Hematopoietic multipotent progenitor cell (in vitro differentiated cells): ENCODE measurements at places on chromosomes 11 and 22. TPM values are rescaled to one million over a fixed set of nuclear protein-coding genes. Genes with fewer than 3 reads are reported as not detected.

DNA sequence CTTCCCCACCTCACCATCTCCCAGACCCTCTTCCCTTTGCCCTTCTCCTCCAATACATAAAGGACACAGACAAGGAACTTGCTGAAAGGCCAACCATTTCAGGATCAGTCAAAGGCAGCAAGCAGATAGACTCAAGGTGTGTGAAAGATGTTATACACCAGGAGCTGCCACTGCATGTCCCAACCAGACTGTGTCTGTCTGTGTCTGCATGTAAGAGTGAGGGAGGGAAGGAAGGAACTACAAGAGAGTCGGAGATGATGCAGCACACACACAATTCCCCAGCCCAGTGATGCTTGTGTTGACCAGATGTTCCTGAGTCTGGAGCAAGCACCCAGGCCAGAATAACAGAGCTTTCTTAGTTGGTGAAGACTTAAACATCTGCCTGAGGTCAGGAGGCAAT, 58.2 kb downstream of the TIMP3 start:
- no peak for DNase-seq

GRCh38 chr22:31532060-31532459, 35.7 kb downstream of the SFI1 start:
- DNase-seq = no peak

DNA sequence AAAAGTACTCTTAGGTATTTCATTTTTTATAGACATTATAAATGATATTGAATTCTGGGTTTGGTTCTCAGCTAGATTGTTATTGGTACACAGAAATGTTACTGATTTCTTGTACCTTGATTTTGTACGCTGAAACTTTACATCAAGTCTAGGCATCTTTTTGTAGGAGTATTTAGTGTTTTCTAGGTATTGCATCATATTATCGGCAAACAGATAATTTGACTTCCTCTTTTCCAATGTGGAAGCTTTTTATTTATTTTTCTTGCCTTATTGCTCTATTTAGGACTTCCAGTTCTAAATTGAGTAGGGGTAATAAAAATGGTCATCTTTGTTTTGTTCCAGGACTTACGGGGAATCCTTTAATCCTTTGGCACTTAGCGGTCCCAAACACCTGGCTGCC, 676.6 kb upstream of the CCDC179 start:
- DNase-seq = no peak

GRCh38 chr22:42511401-42511891, 8.2 kb downstream of the RRP7A start:
- DNase-seq = no peak

DNA sequence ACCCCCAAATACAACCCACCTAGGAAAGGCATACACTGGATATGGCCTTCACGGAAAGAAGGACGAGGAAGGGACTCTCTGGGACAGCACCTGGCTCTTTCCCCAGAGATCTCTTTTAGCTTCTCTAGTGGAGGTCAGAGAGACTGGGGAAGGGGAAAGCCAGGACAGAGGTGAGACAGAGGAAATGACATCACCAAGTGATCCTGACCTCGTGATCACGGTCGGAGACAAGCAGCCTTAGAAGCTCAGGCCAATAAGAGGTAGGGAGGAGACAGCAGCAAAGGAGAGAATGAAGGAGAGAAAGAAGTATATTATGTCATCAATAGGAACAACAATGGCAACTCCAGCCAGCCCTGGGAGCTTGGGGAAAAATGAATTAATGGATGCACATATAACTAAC, 15.4 kb upstream of the TMPRSS13 start:
- no peak for DNase-seq

DNA sequence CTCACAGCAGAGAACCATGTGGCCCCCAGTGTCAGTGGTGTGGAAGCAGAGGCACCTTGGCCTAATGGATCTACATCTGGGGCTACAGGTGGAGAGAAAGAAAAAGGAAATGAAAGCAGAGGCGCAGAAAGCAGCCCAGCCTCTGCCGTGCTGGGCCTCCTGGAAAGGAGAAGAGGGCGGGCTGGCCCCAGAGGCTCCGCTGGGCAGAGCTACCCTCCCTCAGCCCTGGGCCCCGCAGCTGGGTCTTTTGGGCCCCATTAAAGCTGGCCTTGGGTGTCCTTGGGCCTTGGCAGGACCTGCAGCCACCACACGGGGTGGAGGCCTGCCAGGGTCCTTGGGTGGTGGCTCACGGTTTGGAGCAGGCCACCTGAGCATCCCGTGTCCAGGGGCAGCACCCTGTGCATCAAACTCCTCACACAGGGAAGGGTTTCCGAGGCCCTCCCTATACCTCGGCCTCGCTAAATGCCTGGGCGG, 31.6 kb upstream of the GAL start:
- DNase-seq = no peak

- no peak for DNase-seq
Measured at GRCh38 chr22:25669253-25670069, 72.5 kb upstream of the MYO18B start.

DNA sequence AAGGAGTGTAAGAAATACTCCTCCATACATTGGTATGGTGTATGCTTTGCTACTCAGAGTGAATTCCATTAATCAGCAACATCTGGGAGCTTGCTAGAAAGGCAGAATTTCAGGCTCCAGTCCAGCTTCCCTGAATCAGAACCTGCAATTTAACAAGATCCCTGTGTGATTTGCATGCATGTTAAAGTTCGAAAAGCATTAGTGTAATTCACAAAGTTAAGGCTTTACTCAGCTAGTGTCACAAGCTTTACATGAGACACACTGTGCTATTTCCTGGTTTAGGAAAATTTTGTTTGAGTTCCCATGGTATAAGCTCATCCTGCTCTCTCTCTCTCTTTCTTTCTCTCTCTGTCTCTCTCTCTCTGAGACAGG, 37.0 kb upstream of the HEPHL1 start:
- DNase-seq = no peak

DNA sequence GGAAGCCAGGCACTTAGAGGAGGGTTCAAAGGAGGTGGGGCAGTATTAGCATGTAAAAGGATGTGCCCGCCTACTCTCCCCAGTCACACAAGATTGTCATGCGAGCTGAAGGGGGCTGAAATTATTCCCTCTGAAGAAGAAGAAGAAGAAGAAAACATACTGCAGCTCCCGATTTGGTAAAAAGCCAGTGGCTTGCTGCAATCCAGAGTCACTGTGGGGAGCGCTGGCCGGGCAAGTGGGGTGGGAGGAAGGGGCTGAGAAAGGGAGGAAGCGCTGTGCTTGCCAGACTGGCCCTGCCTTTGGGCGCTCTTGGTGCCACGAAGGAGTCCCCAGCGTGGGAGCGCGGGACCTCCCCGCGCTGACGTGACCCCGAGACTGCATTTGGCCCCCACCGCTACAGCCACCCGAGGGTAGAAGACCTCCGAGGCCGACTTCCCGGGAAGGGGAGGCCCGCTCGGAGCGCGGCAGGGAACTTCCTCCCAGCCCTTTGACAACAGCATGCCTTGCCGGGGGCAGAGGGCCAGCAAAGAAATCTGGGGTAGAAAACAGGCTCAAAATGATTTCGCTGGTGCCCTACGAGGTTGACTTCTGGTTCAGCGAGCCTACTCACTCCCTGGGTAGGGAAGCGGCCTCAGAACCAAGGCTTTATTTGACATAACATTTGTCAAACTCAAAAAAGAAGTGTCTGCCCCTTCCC, 906.3 kb downstream of the DLG2 start:
- no peak for DNase-seq

GRCh38 chr22:39349967-39350726, at the start of gene SYNGR1:
SYNGR1 (plus strand) TSS chr22:39349991; CDS start chr22:39350011, 20 bp downstream.
- DNase-seq = no peak

GRCh38 chr22:36212901-36213300, 11.3 kb upstream of the APOL4 start:
- DNase-seq = no peak

DNA sequence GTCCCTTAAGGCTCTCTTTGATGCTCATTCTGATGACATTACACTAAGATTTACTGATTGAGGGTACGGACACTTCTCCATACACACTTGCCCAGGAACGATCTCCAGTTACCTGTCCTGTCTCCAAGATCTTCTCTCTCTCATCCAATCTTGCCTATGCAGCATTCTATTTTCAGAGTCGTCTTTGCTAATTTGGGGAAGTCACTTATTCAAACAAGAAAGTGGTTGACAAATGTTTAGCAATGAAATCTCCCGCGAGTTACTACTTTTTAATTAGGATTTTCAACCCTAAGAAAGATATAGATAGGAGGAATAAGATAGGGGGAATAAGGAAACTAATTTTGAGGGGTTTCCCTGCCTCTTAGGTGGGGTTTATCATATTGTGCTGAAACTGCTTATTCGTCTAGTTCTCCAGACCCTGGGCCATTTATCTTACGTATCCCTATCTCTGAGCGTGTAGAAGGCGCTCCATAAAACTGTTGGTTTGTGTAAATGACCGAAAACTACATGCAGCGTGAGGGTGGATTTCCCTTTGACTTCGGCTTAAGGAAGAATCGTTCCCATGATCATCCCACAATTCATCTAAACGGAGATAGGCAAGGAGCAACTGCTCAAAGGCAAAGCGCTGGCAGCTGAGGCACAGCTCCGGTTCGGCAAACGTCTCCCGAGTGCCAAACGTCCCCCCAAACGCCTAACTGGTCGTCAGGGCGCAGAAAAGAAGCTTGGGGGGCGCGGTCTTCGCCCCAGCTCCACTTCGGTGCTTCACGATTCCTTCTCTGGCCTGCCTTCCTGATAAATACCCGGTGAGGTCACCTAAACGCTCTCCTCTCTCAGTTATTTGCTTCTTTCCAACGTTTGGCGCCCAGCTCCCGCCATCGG, 804 bp downstream of the APIP start:
- DNase-seq = peak; percentile 39

DNA sequence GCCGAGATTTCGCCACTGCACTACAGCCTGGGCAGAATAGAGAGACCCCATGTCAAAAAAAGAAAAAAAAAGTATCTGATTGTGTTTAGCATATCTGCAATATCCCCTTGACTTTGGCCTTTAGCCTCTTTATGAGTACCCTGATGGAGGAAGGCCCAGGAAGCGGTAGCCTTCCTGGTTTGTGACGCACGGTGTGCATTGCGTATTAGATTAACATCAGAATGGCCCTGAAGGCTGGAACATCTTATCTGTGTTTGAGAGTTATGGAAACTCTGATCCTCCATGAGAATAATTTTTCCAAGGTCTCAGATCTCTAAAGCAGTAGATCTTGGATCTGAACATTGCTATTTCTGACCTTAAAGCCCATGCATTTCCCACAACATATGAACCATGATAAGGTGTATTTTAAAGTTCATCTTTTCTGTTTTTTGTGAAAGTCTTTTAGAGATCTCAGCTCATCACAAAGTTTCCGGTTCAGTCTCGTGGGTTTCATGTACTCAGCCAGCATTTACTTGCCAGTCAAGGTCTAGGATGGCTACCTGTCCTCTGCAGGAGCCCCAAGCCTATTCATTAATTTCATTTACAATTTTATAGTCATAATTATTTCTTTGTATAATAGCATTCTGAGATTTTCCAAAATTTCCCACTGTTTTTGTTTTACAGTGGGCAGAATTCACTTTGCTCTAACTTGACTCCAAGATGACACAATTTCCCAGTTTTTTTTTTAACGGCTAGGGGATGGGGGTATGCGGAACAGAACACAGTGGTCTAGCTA, 605 bp upstream of the FDX1 start:
- no peak for DNase-seq

GRCh38 chr11:14537134-14537599, 17.0 kb upstream of the PSMA1 start:
- DNase-seq = peak; percentile 64

MMP3 gene
- not detected for total RNA-seq

IFT27 gene
- 12.7 TPM for total RNA-seq

ANGPTL5 gene
- not detected for total RNA-seq
